NCI-H187 (cell line): ENCODE measurements at places on chromosomes 7 and 10.

- DNase-seq = no peak
These were observed 1.5 kb downstream of the TMEM229A start for GRCh38 chr7:124031406-124031805.

DNA sequence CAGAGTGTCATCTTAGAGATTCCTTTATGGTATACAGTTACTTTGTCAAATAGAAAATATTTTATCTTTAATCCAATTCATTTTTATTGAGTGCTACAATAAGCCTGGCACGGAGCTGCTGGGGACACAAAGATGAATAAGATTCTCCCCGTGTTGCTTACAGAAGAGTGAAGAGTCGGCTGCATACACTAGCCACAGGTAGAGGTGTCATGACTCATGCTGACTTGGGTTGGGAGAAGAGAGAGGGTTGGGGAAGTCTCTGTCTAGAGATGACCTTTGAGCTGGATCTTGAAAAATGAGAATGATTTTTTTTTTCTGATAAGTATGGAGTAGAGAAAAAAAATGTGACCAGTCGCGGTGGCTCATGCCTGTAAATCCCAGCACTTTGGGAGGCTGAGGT lies 289.9 kb upstream of the CELF2 start:
- no peak for DNase-seq

GRCh38 chr7:36784991-36785940 lies 61.0 kb upstream of the AOAH start:
- no peak for DNase-seq

GRCh38 chr10:1655367-1655766 lies 82.0 kb downstream of the ADARB2 start:
- no peak for DNase-seq

DNA sequence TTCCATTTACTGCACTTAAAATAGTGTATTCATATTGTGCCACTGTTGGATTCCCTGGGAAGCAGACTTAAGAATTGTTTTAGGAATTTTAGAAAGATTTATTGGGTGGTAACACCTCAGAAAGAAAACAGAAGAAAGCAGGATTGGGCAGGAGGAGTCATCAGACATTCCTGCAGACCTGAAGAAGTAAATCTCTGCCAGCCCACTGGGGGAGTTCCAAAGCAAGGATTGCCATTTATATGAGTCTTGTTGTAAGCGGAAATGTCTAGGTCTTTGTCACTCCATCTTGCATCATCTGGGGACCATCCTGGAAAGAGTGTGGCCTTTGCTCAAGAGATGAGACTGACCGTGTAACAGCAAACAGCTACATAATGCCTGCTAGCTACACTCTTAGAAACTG lies 947.6 kb upstream of the POT1 start:
- no peak for DNase-seq

- DNase-seq = no peak
These were observed 80.9 kb downstream of the SHH start for GRCh38 chr7:155731380-155731779.

DNA sequence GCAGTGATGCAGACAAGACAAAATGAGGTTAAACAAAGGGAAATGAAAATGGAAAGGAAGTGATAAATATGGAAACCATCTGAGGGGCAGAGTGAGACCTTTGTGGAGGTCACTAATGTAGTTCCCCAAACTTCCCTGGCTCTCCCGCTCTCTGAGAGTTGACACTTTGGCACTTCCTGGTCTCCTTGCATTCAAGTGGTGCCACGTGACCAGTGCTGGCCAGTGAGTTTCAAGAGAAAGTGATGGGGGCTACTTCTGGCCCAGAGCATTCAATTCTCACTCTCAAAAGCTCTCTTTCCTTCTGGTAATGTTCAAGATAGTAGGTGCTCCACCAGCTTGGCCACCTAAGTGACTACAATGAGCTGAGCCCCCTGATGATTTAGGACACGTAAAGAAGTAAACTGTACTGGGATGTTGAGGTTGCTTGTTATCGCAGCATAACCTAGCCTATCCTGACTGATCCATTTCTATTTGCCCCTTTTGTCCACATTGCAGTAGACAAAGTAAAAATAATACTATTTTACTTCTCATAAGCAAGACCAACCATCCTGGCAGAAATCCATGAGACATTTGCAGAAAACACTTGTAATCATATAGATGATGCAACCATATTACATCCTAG lies 242.0 kb upstream of the YAE1 start:
- DNase-seq = no peak

- DNase-seq = no peak
These were observed 4.0 kb downstream of the PNLIPRP3 start for GRCh38 chr10:116431598-116431997.
